ENCODE measurements at places on chromosomes 4 and X.

- no peaks in the 10 kb centered on the region for H3K36me3 ChIP-seq
- DNase-seq, result no peak
- H3K4me1 ChIP-seq, result no peaks in the 10 kb centered on the region
- no peak overlapping the region for H3K27ac ChIP-seq
- H3K27me3 ChIP-seq, result no peaks in the 10 kb centered on the region
Observed at GRCh38 chrX:149456476-149457245, 48.4 kb downstream of the IDS start.

- H3K27ac ChIP-seq, result no peak overlapping the region
- no peak for DNase-seq
- peaks cover 5% of the 10 kb centered on the region for H3K27me3 ChIP-seq
- no peaks in the 10 kb centered on the region for H3K36me3 ChIP-seq
- H3K4me1 ChIP-seq, result peaks cover 13% of the 10 kb centered on the region
- H3K4me3 ChIP-seq, result no peak overlapping the region
Observed at GRCh38 chr4:25299476-25300203, 12.9 kb upstream of the ZCCHC4 start.

- H3K27ac ChIP-seq, result peak overlapping the region; percentile 84
- H3K36me3 ChIP-seq, result peaks cover 17% of the 10 kb centered on the region
- H3K4me3 ChIP-seq, result peak overlapping the region; percentile 78
- DNase-seq, result no peak
- H3K4me1 ChIP-seq, result peaks cover 35% of the 10 kb centered on the region
Observed at GRCh38 chr4:2837110-2837903, 6.3 kb upstream of the ADD1 start.

DNA sequence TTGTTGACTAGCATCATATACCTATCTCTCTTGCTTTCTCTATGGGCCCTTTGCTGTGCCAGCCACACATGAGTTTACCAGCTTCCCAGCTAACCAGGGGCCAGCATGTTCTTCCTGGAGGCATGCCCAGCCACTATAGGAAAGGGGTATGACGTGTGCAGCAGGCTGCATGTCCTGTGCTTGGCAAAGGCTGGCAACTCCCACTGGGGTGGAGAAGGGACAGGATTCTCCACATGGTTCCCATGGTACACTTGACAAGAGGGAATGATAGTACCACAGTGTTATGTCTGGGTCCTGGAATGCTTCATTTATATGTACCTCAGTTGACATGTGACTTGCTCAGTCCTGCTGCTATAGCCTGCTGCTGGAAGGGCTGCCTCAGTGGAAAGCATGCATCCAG, 78.8 kb downstream of the TMEM164 start:
- H3K27ac ChIP-seq, result no peak overlapping the region
- H3K4me3 ChIP-seq, result no peak overlapping the region
- no peak for DNase-seq
- peaks cover 4% of the 10 kb centered on the region for H3K4me1 ChIP-seq
- peaks cover 3% of the 10 kb centered on the region for H3K36me3 ChIP-seq

- no peak overlapping the region for H3K27ac ChIP-seq
- DNase-seq, result no peak
- no peak overlapping the region for H3K4me3 ChIP-seq
Observed at GRCh38 chr4:24659241-24659961, 75.0 kb upstream of the DHX15 start.

GRCh38 chrX:13275031-13275430, 44.8 kb downstream of the ATXN3L start:
- no peaks in the 10 kb centered on the region for H3K36me3 ChIP-seq
- no peaks in the 10 kb centered on the region for H3K4me1 ChIP-seq

DNA sequence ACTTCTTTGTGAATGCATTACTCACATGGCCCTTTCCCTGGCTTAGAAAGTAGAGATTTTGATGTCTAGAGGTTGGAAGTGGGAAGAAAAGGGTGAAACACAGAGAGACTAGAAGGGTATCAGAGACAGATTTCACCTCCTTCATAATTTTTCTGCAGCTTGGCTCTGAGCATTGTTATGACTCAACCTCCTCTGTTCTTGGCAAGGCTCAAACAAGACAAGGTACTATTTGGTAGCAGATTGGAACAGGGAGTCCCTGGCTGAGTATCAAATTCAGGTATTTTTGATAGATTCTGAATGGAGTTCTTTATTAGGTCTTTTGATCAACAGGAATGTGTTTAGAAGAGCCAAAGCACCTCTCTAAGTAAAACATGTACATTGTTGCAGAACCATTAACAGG, 146.3 kb upstream of the CHRDL1 start:
- H3K27ac ChIP-seq, result no peak overlapping the region
- no peaks in the 10 kb centered on the region for H3K4me1 ChIP-seq

DNA sequence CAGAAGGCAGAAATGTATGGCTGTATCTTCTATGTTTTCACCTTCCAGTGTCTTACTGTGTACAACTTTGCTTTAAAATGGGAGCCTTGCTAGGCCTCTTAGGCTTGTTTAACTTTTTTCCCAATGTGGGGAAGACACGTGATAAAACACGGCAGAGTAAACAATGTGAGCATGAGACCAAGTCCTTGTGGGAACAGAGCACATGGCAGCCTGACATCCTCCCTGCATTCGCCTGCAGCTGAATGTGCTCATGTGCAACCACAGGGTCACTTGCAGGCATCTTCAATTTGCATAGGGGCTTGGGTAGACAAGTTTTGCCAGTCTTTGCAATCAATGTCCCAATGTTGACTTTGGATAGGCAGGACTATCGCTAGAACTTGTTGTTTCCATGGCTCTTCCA, 91.8 kb downstream of the CCNG2 start:
- DNase-seq, result no peak
- no peak overlapping the region for H3K4me3 ChIP-seq
- no peaks in the 10 kb centered on the region for H3K36me3 ChIP-seq
- H3K27ac ChIP-seq, result no peak overlapping the region
- peaks cover 1% of the 10 kb centered on the region for H3K27me3 ChIP-seq

DNA sequence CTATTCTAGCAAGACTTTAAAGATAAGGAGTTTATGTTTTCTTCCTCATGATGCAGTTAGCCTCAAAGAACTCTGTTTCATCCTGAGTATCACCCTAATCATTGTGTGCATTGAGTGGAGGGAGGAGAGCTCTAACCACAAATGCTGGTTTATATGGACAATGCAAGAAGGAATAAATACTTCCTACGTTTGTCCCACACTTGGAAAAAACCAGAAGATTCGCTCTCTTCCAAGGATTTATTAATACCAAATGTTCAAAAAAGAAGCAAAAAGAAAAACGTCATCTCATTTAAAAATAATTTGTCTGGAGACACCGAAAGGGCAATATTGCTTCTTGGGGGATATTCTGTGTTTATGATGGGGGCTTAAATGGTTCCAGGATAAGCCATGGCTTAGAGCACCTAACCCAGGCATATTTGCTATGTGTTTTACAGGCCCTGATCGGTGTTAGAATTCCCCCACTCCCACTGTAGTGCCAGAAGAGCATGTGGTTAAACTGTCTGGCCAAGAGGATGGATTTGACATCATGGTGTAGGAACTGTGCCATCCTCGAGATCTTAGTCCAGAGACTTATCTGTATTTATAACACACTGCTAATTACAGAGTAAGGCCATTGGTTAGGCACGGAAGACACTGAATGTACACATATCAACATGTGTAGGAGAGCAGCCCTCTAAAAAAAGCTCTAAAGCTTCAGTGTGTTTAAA, 227.2 kb downstream of the ANK2 start:
- H3K4me3 ChIP-seq, result no peak overlapping the region
- no peak overlapping the region for H3K27ac ChIP-seq
- H3K4me1 ChIP-seq, result no peaks in the 10 kb centered on the region
- no peaks in the 10 kb centered on the region for H3K36me3 ChIP-seq
- H3K27me3 ChIP-seq, result peaks cover 9% of the 10 kb centered on the region
- DNase-seq, result no peak

- no peak overlapping the region for H3K4me3 ChIP-seq
- H3K36me3 ChIP-seq, result no peaks in the 10 kb centered on the region
- no peak for DNase-seq
- no peak overlapping the region for H3K27ac ChIP-seq
Observed at GRCh38 chr4:44916411-44916810, 190.1 kb upstream of the GNPDA2 start.

- H3K4me1 ChIP-seq, result no peaks in the 10 kb centered on the region
- DNase-seq, result no peak
- H3K27me3 ChIP-seq, result no peaks in the 10 kb centered on the region
Observed at GRCh38 chrX:34778916-34779315, 121.8 kb upstream of the TMEM47 start.

GRCh38 chr4:173478201-173478912, 51.7 kb downstream of the HAND2 start:
- DNase-seq, result no peak
- H3K4me3 ChIP-seq, result no peak overlapping the region
- no peak overlapping the region for H3K27ac ChIP-seq
- H3K27me3 ChIP-seq, result peaks cover 2% of the 10 kb centered on the region
- no peaks in the 10 kb centered on the region for H3K36me3 ChIP-seq

DNA sequence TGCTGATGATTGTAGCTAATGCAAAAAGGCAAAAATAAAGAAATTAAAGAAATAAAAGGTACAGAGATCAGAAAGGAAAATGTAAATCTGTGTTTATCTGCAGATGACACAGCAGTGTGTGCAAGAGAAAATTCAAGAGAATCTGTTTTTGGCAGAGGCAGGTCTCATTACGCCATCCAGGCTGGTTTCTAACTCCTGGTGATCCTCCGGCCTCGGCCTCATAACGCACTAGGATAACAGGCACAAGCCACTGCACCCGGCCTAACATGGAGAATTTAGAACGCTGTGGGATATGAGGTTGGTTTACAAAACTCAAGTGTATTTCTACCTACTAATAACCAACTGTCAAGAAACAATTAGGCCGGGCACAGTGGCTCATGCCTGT, 29.4 kb downstream of the CTBP1 start:
- no peak overlapping the region for H3K4me3 ChIP-seq
- H3K27me3 ChIP-seq, result no peaks in the 10 kb centered on the region
- H3K36me3 ChIP-seq, result peaks cover 48% of the 10 kb centered on the region
- DNase-seq, result no peak

- no peak for DNase-seq
- H3K36me3 ChIP-seq, result no peaks in the 10 kb centered on the region
- H3K27me3 ChIP-seq, result no peaks in the 10 kb centered on the region
- peaks cover 12% of the 10 kb centered on the region for H3K4me1 ChIP-seq
Observed at GRCh38 chrX:40245488-40246071, 147.8 kb upstream of the BCOR start.

- H3K36me3 ChIP-seq, result peaks cover 7% of the 10 kb centered on the region
- H3K27me3 ChIP-seq, result no peaks in the 10 kb centered on the region
- DNase-seq, result no peak
- H3K4me1 ChIP-seq, result peaks cover 10% of the 10 kb centered on the region
Observed at GRCh38 chrX:15781961-15782699, 8.2 kb upstream of the ZRSR2 start.

GRCh38 chr4:91118597-91118996, 991.4 kb downstream of the CCSER1 start:
- no peaks in the 10 kb centered on the region for H3K27me3 ChIP-seq
- H3K36me3 ChIP-seq, result no peaks in the 10 kb centered on the region
- no peaks in the 10 kb centered on the region for H3K4me1 ChIP-seq
- no peak overlapping the region for H3K27ac ChIP-seq

- H3K27me3 ChIP-seq, result no peaks in the 10 kb centered on the region
- H3K36me3 ChIP-seq, result no peaks in the 10 kb centered on the region
- no peak overlapping the region for H3K4me3 ChIP-seq
- H3K27ac ChIP-seq, result no peak overlapping the region
- no peak for DNase-seq
Observed at GRCh38 chr4:110851989-110852388, 229.1 kb upstream of the PITX2 start.

DNA sequence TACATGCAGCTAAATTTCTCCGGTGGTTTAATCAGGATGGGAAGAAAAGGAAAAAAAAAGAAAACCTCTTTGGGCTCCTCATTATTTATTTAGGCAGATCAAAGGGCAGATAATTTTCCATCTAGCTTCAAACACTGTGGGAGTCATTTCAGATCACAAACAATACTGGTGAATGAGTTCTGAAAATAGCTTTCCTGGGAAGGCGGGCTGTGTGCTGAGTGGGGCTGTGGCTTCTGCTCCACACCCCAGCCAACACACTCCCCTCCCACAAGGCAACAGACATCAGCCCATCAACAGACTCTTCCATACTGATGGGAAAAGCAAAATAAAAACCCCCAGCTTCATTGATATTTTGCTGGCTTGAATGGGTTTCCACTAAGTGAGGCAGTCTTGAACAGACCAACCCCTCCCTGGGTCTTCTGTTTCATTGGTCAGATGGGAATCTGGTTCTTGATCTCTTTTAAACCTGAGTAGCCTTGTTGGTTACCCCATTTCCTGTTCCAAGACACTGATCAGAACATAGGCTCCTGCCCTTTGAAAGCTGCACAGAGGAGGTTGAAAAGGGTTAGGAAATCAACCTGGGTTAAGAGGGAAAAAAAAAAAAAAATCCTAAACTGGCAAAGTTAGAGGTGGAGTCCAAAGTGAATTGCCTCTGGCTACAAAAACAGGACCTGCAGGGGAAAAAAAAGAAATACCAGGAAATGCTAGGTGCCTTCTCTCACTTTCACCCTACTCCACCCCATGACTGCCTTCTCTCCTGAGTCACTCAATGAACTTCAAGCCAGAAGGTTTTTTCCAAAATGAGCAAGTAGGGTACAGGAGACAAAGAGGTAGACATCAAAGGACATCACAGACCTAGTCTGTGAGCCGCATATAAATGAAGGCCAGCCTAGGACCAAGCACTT, 20.0 kb downstream of the AMOT start:
- no peak overlapping the region for H3K27ac ChIP-seq
- no peaks in the 10 kb centered on the region for H3K36me3 ChIP-seq
- no peak for DNase-seq
- peaks cover 12% of the 10 kb centered on the region for H3K4me1 ChIP-seq
- H3K27me3 ChIP-seq, result no peaks in the 10 kb centered on the region

DNA sequence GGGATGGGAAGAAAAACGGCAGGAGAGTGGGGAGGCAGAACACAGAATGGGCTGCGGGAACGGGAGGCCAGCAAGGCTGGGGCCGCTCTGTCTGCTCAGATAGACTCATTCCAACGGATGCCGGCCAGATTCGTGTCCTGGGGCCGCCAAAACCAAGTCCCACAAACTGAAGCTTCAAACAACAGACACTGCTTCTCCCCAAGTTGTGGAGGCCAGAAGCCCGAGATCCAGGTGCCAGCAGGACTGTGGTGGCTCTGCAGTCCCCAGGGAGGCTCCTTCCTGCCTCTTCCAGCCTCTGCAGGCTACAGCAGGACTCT, 100.6 kb downstream of the ADRA2C start:
- no peaks in the 10 kb centered on the region for H3K36me3 ChIP-seq
- no peak overlapping the region for H3K27ac ChIP-seq
- no peak for DNase-seq
- peaks cover 15% of the 10 kb centered on the region for H3K27me3 ChIP-seq
- H3K4me1 ChIP-seq, result no peaks in the 10 kb centered on the region

GRCh38 chrX:149903889-149904748, 23.1 kb downstream of the MAGEA8 start:
- no peaks in the 10 kb centered on the region for H3K36me3 ChIP-seq
- H3K27ac ChIP-seq, result peak overlapping the region; percentile 85
- peak overlapping the region; percentile 64 for H3K4me3 ChIP-seq
- H3K27me3 ChIP-seq, result no peaks in the 10 kb centered on the region
- H3K4me1 ChIP-seq, result peaks cover 19% of the 10 kb centered on the region
- DNase-seq, result no peak
